ENCODE measurements at places on chromosomes 3 and 15.

DNA sequence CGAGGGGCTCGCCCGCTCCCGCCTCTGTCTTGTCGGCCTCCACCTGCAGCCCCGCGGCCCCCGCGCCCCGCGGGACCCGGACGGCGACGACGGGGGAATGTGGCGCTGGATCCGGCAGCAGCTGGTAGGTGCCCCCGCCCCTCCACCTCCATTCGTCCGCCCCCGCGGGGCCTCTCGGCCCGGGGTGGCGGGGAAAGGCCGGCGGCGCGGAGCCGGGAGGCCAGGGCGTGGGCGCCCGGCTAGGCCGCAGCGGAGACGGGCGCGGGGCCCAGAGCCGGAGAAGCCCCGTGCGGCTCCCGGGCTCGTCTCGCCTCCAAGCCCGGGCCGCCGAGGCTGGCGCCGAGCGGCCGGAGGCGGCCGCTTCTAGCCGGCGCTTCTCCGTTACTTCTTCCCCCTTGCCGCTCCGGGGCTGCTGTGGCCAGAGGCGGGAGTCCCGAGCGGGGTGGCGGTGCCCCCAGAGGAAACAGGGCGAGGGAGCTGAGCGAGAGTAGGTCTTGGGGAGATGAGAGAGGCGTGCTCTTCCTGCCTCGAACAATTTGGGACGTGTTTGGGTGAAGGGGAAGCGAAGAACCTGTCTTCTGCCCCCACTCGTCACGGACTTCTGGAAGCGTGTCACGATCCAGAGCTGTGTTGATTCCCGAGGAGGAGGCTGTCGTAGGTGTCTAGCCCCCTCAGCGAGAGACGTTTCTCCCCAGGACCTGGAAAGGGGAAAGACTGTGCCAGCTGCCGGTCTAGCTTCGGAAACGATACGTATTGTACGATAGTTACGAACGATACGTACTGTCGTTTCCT is 555 bp downstream of the ATP11B start:
- DNase-seq = no peak

DNA sequence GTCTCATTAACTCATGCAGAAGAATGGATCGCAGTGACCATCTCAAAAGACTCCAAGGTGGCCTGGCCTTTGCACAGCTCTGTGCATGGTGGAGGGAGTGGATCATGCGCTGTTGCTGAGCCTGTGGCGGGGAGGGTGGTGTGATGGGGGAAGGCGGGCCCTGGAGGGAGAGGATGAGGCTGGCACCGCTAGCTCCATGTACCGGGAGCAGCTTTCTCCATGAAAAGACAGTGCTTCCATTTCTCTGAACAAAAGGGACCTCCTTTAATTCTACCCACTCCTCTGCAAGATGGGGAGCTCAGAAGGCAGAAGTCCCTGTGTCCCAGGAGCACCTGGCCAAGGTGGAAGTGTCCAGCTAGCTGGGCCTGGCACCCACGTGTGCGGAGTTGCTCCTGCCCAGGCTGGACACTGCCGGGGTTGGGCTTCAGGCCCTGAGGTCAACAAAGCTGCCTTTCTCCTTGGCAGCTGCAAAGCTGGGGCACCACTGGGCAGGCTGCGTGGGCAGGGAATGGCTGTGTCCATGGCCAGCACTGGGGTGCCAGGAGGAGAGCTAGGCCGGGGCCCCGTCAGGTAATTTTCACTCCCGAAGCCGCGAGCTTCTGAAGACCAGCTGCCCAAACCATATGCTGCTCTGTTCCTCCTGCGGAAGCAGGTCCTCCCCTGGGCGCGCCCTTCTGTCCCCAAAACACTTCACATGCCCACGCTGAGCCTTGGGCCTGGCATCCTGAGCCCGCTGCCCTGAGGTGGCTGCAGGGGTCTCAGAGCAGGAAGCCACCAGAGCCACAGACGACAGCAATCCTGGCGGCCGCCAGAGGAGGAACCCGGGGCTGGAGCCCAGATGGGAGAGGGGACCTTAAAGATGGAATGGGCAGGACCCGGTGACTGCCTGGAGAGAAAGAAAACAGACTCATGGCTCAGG is 6.4 kb downstream of the MAP6D1 start:
- DNase-seq = no peak

- no peak for DNase-seq
Observed at GRCh38 chr3:170644711-170645110, 58.8 kb upstream of the SLC7A14 start.

DNA sequence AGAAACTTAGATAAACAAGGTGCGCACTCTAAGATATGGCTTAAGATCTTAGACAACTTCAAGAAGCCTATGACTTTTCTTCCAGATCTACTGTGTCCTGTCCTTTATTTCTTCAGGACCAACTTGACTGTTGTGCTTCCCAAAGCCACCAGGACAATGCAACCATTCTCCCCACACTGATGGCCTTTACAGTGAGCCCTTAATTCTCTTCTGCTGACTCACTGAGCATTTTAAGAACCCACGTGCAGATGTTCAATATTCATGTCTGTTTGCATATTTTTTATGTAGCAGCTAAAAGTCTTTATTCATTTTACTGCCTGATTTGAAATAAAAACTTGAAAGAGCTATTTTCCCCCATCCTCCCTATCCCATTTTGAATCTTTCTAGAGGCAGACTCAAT is 103.3 kb upstream of the SLC2A2 start:
- DNase-seq = no peak

DNA sequence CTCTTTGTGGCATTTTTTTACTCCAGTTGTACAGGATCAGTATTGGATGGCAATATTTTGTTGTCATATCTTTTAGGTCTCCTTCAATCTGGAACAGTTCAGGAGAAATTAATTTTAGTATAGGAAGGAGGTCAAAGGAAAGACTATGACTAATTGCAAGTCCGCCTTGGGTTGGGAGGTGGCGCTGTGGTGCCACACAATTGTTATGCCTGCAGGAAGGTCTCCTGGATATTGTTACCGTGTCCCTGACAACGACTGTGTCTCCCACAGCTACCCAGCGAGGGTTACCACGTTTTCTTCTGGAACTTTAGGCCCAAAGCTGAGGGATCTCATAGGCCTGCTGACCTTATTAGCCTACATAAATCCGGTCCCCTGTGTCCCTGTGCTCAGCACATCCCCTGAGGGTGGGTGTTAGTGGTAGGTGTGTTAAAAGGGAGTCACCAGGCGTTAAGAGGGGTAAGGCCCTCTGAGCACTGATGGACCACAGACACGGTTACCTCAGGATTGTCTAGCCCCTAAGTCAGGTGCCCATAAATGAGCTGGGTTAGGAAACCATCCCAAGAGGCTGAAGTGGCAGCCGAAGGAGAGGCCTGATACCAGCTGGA is 31.5 kb downstream of the KCNAB1 start:
- DNase-seq = no peak

- DNase-seq = no peak
Observed at GRCh38 chr3:140931016-140931454, 10.6 kb upstream of the SLC25A36 start.

- DNase-seq = no peak
Observed at GRCh38 chr3:186258968-186259367, 103.1 kb downstream of the DGKG start.

DNA sequence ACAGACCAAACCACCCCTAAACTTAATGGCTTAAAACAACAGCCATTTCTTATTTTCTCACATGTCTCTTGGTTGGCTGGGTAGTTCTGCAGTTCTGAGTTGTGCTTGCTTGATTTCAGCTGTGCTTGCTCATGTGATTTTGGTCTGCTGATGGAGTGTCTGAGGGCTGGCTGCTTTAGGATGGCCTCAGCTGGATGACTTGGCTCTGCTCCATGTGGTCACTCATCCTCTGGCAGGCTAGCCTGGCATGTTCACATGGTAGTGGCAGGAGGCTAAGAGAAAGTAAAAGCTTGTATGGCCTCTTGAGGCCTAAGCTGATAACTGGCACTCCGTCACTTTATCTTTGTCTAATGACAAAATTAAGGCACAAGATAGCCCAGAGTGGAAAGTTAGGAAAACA is 4.1 kb downstream of the SV2B start:
- no peak for DNase-seq

All from cortex of kidney (tissue), 1 donor.